Hematopoietic multipotent progenitor cell (in vitro differentiated cells): ENCODE measurements at places on chromosomes 7 and 10.

DNA sequence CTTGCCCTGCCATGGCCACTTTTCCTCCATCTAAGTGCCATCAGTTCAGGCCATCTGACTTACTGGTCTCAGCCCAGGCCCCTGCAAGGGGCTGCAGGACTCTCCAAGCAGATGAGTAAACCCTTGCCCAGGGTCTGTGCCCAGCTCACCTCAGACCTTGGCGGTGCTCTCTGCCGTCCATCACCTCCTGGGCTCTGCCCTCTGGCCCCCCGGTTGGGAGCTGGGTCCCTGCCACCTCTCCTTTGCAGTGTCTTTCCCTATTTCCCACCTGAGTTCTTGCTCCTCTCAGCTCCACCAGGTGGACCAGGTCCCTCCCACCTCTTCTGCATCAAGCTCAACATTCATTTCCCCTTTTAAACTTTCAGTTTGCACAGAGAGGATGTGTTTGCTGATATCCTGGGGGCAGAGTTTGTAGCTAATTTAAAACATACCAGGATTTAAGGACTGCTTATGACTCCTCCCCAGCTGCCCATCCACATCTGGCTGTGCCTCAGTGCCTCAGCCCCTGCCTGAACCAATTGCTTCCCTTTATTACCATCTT lies 135.5 kb downstream of the SLIT1 start:
- no peak for DNase-seq

DNA sequence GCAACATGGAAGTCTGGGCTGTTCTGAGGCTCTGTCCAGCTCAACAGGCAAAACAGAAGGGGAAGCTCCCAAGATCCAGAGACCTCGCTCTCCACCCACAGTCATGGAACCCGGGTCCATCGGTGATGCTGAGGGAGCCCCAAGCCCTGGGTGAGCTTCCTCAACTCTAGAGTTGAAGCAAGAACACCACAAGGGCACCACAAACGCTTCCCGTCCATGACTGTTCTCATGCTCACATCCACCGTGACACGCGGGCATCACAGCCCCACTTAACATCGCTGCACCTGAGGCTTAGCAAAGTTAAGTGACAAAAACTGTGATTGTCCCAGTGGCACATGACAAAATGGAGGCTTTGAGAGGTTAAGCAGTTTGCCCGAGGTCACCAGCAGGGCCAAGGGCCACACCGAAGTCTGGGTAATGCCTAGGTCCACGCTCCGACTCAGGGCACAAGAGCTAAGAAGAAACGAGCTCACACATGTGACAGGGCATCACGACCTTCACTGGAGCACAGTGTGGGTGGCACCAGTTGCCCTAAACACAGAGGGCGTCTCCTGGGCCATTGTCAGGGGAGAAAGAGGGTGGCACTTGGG lies 110.6 kb downstream of the OAT start:
- DNase-seq: no peak

- no peak for DNase-seq
These were observed 286.5 kb downstream of the DOCK4 start for GRCh38 chr7:111919631-111920179.

- DNase-seq: no peak
These were observed 227.1 kb downstream of the ADRA2A start for GRCh38 chr10:111303887-111304286.

DNA sequence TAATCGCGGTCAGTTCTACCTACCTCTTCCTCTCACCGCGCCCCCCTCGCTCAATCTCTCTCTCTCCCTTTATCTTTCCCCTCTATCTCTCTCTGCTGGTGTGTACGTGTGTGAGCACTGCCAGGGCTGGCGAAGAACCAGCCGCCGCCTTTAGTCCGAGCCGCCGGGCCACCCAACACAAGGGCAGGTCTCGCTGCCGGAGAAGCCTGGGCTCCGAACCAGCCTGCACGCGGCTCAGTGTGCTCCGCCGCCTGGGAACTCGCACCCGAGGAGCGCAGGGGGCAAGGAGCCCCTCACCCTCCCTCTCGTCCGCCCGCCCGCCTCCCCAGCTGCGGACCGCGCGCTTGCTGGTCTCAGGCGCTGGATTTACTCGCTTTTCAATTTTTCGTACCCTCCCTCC lies 1.7 kb downstream of the NXPH1 start:
- DNase-seq: no peak

- DNase-seq: peak; percentile 31
These were observed 96.4 kb downstream of the CCSER2 start for GRCh38 chr10:84424731-84425167.

DNA sequence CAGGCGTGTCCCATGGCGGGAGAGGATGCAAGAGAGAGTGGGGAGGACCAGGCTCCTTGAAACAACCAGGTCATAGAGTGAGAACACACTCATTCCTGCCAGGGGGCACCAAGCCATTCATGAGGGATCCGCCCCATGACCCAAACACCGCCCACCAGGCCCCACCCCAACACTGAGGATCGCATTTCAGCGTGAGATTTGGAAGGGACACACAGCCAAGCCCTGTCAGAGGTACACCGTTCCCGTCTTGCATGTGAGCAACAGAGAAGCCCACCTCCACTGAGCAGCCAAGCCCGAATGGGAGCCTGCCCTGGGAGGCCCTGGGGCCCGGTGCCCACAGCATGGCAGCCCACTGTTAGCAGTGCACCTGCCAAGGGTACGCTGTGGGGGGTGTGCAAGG lies 7.9 kb upstream of the ARPC1B start:
- DNase-seq: no peak

DNA sequence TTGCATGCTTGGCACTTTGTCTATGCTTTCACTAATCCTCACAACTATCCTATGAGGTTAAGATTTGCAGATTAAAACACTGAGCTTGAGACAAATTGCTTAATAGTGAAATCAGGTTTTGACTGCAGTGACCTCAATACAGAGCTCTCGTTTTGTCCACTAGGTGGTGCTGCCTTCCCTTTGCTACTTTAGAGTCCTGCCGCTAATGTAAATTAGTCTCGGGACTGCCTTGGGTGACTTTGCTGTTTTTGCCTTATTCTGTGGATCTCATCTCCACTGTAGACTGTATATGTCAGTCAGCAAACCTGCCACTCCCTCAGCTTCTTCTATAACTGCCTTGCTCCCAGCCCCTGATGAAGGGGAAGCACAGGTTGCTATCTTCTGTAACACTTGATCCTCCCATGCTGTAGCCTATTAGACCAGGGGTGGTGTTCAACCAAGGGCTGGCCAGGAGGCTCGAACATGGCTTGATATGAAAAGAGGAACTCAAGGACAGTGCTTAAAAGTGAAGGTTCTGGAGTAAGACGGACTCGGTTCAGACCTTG lies 26.0 kb downstream of the ASB4 start:
- DNase-seq: peak; percentile 80

- no peak for DNase-seq
These were observed 763.2 kb downstream of the GRID1 start for GRCh38 chr10:85603151-85603940.

- DNase-seq: no peak
These were observed 501.6 kb downstream of the GALNT17 start for GRCh38 chr7:71633551-71634008.

- no peak for DNase-seq
These were observed 26.0 kb downstream of the RNF32 start for GRCh38 chr7:156666368-156667109.

GRCh38 chr10:86955501-86956194 lies 1.8 kb downstream of the MMRN2 start:
- no peak for DNase-seq

- no peak for DNase-seq
These were observed 1365.3 kb downstream of the GATA3 start for GRCh38 chr10:9419757-9420156.

DNA sequence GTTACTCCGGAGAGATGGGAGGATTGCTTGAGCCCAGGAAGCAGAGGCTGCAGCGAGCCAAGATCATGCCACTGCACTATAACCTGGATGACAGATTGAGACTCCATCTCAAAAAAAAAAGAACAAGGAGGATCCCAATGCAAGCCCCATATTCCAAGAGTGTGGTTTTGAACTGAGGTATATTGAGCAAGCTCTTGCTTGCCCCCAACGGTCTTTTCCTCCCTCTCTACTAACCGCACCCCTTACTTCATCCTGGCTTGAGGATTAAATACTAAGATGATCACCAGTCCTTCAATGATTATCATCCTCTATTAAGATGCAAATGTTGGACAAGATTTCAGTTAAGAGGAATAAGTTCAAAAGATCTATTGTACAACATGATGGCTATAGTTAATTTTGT lies 12.5 kb upstream of the SRGN start:
- no peak for DNase-seq

DNA sequence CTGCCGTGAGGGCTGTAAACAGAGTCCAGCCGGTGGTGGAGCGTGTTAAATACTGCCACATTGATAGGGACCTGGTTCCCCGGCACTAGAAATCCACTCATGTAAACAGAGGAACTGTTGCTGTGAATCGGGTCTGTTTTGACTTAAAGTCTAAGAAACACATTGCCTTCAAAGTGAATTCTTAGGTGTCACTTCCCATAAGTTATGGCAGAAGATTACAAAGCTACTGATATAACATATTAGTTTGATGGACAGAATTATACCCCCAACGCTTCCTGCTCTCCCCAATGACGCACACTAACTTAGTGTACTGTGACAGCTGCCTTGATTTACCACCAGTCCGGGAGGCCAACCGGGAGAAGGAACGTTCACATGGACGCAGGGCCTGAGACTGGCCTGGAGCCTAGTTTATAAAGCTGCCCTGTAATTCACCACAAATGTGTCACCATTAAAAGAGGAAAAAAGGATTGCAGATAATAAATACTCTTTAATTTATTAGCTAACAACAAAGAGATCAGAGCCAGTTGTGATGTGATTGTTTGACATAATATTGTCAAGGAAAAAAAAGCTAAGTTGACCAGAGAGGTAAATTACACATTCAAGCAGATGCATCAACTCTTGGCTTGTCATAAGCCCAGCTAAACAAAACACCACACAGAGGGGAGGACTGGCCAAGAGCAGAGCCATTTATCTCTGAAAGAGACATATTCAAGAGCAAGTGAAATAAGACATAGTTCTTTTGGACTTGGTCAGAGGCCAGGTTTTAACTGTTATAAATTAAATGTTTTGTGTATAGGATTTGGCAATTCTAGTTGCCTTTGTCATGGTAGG lies 820.6 kb downstream of the LRMDA start:
- no peak for DNase-seq

- DNase-seq: no peak
These were observed 28.8 kb downstream of the PWWP2B start for GRCh38 chr10:132425757-132426155.

DNA sequence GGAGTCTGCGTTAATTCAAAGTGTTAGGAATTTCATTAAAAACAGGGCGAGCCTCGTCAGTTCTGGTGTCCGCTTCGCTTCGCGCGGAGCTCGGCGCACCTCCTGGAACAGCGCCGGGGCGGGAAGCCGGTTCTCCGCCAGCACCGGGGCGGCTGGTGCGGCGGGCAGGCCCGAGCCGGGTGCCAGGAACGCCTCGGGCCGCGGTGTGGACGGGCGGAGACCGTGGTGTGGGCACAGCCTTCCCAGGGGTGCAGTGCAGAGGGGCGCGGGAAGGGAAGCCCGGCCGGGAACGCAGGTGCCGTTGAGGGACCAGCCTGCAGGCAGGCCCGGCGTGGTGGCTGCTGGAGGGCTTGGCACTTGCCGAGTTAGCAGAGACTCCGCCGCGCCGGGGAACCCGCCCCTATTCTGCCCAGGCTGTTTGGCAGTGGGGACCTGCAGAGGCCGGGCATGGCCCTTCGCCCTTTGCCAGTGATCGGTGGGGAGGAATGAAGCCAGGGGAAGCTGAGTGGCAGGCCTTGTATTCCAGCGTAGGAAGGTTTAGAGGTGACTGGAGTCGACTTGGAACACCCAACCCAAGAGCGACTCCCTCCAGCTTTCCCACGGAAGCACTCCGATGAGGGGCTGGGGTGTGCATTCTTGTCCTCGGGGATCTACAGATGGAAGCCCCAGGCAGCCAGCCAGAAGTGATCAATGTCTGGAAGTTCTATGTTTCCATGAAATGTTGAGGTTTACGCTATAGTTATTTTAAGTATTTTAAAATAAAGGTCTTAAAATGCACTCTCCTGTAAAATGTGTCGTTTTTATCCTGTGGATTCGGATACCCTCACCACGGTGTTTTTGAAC lies 945 bp upstream of the RHEB start:
- DNase-seq: peak; percentile 50

- no peak for DNase-seq
These were observed 222.8 kb upstream of the NRP1 start for GRCh38 chr10:33557313-33557712.

GRCh38 chr10:69807122-69807521 lies 5.4 kb downstream of the COL13A1 start:
- no peak for DNase-seq

GRCh38 chr10:90911133-90912051 lies 9.5 kb downstream of the ANKRD1 start:
- DNase-seq: peak; percentile 17

DNA sequence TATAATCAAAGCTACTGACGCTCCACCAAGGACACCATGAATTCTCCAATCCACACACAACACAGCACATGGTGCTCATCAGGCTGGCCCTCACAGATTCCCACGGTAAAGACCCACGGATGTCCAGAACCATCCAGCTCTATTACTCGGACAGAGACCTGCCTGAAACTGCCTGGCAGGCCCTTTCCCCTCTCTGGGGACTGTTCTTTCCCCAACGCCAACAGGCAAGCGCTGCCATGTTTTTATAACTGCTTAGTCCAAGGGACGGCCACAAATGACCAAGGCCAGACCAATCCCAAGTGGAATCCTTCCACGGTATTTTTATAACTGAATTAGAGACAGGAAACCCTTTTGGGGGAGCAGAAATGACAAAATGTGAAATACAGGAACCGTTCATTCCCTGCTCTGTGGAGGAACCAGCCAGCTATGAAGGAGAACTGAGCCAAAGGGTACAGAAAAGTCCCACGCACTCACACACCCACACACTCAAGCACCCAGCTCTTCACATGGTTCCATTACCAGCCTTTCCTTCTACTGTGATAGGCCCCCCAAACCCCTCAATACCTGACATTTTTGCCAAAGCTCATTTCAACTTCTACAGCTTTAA lies 4.1 kb downstream of the PIP4K2A start:
- DNase-seq: peak; percentile 29

- DNase-seq: no peak
These were observed 46.4 kb downstream of the AOAH start for GRCh38 chr7:36677769-36678437.

- DNase-seq: no peak
These were observed 500.1 kb upstream of the ZMIZ1 start for GRCh38 chr10:78568620-78569019.

DNA sequence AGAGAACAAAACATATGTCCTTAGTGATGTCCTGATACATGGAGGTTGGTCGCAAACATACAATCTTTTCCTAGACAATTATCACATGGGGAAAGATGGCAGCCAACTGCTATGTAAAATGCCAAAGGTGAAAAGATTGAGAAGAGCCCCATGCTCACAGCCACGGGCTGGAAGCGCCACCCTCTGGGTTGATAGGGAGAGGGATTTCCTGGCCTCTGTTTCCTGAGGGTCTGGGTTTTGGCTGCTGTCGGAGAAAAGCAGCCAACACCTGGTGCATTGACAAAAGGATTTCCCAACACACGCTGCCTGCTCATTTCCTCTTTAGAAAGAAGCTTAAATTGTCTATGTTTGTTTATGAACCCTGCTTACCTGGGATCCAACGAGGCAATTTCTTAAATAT lies 43.8 kb downstream of the ITIH5 start:
- no peak for DNase-seq

GRCh38 chr10:84294766-84295447 lies 33.5 kb upstream of the CCSER2 start:
- no peak for DNase-seq

GRCh38 chr7:23106823-23107663 lies 1.5 kb downstream of the KLHL7 start:
- no peak for DNase-seq

GRCh38 chr7:134029-134428 lies 58.3 kb upstream of the FAM20C start:
- no peak for DNase-seq

- no peak for DNase-seq
These were observed 619.5 kb upstream of the SEMA3D start for GRCh38 chr7:85806321-85806720.
